B cell (primary cell): ENCODE measurements at places on chromosomes 4 and X.

GRCh38 chrX:128106630-128107029 lies 54.4 kb upstream of the ACTRT1 start:
- no peak for DNase-seq

DNA sequence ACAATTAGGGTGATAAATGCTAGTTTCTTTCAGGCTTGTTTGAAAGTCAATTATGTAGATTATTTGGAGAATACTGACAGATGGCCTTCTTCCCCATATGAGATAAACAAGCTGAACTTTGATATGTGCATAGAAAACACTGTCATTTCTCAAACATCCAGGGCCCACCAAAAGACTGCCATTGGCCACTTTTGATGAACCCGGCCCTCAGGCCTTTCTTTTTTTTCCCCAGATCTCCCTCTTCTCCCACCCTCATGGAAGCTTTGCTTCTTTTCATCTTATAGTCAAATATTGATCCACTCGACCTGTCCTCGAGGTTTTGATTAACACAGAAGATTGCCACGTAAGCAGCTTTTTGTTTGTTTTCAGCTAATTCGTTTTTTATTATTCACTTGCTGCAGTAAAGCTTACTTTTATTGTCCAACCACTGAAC lies 377.4 kb downstream of the SMARCA1 start:
- no peak for DNase-seq

DNA sequence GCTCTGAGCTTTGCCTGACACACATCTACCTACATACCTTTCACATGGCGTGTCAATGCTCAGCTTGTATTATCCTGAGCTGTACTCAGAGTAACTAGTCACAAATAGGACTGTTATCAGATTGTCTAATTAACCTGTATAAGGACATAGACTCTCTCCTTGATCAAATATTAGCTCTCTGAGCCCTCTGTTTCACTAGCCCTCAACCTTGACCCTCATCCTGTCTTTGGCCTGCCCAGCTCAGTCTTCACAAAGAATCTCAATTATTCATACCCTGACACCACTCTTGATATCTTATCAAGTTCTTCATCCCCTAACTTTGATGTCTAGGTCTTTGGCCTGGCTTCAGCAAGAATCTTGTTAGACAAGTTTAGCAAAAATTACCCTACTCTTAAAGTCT lies 320.7 kb upstream of the PCDH7 start:
- no peak for DNase-seq

DNA sequence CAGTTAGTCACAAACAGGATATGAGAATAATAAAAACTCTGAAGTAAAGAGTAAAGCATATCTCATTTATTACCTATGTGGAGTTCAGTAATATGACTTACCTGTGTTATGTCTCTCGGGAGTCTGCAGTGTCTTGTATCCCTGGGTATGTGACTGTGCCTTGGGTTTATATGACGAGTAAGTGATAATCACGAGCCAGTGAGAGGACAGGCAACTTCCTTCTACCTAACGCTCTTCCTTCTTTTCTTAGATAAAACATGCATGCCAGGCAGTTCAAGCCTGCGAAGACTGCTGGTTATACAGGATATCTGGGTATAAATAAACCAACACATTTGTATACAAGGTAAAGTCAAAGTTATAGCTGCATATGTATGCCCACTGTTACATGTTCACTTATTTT lies at the start of gene HPGDS:
TSS of gene HPGDS (minus strand) at position 143 of the 400 bp plus-strand sequence. CDS start 8,207 bp downstream, outside the sequence.
- DNase-seq: no peak

GRCh38 chrX:106615041-106615440 lies 3.3 kb downstream of the RADX start:
- DNase-seq: no peak

GRCh38 chr4:112083587-112084347 lies 61.5 kb upstream of the FAM241A start:
- no peak for DNase-seq

DNA sequence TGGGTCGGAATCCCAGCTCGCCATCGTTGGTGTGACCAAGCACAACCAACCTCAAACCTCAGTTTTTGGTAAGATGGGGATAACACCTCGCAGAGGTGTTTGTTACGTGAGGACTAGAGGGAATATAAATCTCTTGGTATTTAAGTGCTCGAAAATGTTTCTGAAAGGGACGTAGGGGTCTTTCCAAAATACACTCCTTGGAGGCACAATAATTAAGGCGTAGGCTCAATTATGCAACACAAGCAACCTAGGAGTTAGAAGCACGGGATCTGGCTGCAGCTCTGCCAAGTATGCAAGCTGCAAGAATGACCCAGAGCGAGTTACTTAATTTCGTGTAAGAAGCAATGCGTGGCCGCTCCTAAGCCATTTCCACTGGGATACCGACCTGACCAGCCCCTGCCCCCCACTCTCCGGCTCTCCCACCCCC lies 552 bp downstream of the ADH5 start:
- DNase-seq: no peak

DNA sequence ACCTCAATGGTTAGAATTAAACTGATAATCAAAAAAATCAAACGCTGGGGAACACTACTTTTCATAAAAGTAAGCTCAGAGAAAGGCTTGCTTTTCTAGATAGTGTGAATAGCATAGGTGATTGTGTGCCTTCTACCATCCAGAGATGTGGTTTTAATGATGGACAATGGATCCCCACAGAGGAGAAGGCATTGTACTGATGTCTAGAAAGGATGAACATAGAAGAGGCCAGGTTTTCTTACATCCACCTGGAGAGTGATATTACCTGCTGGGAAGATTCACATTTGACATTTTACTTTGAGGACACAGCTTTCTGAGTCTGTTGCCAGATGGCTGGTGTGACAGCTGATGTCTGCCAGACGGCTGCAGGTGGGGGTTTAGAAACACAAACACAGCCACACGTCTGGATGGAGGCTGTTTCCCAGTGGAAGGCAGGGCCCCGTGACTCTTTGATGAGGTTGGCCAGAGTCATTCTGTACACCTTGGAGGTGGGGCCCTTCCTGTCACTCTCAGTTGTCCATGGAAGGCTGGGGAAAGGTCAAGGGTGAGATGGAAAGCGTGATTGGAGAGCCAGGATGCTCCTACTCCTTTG lies 114.4 kb downstream of the PSAPL1 start:
- DNase-seq: no peak
